ENCODE measurements at places on chromosomes 5 and 9.

DNA sequence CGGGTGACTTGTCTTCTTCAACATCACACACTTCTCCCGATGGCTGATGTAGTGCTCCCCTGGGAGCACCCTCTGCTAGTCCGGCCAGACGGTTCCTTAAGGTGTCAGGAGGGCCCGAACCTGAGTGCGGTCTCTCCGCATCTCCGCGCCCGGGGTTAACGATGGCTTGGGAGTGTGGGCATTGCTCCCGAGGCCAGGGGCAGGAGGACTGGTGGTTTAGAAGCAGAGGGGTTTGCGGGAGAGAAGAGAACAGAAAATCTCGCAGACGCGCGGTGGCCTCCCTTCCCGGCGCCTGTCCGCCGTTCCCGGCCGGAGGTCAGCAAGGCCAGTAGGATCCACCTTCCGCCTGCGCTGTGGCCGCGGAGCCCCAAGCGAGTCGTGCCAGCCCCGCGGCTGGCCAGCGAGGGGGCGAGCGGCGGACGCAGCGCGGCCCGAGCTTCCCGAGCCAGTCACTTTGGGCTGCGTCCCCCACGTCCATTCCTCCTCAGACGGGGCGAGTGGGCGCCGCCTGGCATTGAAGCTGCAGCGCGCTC, 700 bp downstream of the CDO1 start:
- no peak for DNase-seq

DNA sequence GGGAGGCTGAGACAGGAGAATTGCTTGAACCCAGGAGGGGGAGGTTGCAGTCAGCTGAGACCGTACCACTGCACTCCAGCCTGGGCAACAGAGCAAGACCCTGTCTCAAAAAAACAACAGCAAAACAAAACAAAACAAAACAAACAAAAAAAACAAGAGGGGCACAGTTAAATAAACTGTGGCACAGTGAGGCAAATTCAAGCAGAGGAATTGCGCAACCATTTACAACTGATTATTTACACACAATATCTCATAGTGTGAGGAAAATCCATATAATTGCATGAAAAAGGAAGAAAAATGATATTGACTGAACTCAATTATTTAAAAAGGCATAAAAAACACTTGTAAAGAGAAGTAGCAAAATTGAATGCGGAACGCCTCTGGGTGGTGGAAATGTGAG, 161.5 kb downstream of the CRB2 start:
- no peak for DNase-seq

GRCh38 chr9:20508242-20508641, 114.1 kb downstream of the MLLT3 start:
- no peak for DNase-seq

GRCh38 chr9:99016681-99017387, 73.1 kb downstream of the COL15A1 start:
- no peak for DNase-seq

DNA sequence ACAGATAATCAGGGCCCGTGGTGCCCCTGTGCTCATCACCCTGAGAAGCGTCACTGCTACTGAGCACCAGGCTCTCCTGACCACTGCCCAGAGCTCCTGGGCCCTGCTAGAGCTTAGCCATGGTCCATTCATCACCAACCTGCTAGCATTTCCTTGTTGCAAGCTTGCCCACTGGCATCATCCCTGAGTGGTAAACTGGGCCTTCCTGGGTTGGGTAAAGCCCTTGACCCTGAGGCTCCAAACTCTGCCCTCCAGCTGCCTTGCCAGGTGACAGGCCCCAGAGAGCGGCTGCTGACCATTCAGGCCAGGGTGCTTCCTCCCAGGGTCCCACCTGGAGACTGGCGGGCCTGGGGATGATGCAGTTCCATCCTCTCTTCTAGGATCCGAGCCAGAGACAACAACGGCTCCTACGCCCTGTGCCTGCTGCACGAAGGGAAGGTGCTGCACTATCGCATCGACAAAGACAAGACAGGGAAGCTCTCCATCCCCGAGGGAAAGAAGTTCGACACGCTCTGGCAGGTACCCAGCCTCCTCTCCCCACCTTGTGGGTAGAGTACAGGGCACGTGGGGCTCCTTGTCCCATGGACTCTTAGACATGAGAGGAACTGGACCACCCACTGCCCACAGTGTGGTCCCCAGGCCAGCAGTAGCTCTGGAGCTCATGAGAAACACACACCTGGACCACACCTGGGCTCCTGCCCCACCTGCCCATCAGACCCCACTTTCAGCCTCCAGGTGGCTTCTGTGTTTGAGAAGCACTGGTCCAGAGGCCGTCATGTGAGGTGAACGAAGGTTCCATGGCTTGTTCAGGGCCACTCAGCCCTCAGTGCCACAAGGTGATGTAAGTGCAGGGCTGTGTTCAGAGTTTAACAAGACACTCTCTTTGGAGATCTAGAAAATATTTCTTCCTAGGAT, 60.5 kb downstream of the SYK start:
- no peak for DNase-seq

GRCh38 chr5:56415356-56415765, 182.2 kb upstream of the ANKRD55 start:
- DNase-seq: no peak

- DNase-seq: no peak
Measured at GRCh38 chr9:27539479-27540441, 10.1 kb upstream of the MOB3B start.

DNA sequence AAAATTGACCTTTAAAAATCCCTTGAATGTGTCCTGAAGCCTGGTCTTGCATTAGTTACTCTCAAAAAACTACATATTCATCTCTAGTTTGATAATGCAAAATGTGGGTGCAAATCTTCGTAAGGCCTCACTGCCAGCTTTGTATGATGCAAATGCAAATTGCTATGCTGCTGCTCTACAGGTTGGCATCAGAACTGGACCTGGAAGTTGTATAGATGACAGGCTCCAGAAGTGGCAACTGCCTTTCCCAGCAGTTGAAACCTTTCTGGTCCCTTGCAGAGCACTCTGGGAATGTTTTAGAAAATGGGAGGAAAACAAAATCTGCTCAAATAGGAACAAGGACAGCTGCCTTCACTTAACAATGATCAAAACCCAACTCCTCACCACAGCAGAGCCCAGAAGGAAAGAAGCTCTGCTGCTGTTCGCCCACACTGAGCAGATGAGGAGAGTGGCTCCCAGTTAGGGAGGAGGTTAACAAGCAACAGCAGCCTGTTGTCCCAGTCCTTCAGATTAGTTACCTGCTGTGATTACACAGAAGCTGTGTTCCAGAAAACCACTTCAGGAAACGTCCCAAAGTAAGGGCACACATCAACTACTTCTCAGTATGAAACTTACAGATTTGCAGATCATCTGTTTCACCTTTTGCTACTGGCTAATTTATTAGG, 93.5 kb downstream of the PLPP1 start:
- no peak for DNase-seq

- DNase-seq: no peak
Measured at GRCh38 chr9:74498621-74499095, 1.5 kb downstream of the RORB start.

DNA sequence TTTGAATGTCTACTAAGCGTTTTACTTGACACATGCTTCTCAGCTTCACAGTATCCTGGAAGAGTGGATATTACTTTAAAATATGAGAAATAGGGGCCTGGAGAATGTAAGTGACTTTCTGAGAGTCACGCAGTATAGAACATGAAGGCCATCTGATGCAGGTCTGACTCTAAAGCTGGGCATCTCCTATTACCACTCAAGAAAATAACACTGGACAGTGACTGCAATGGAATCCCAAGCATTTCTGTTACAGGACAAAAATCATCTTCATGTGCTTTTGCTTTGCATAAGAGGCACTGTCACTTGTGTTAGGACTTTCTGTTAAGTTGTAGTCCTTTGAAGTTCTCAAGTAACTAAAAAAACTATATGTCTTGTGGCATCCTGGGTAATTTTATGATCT, 335.5 kb downstream of the FBXL7 start:
- no peak for DNase-seq

GRCh38 chr5:170183816-170184687, 48.7 kb upstream of the C5orf58 start:
- peak; percentile 71 for DNase-seq

GRCh38 chr9:95974389-95974788, 98.9 kb downstream of the ERCC6L2 start:
- no peak for DNase-seq

GRCh38 chr9:88950341-88951154, 40.7 kb upstream of the S1PR3 start:
- DNase-seq: no peak

GRCh38 chr5:1731091-1731639, 68.5 kb downstream of the MRPL36 start:
- DNase-seq: no peak

- no peak for DNase-seq
Measured at GRCh38 chr9:110960288-110960687, 78.0 kb downstream of the LPAR1 start.

DNA sequence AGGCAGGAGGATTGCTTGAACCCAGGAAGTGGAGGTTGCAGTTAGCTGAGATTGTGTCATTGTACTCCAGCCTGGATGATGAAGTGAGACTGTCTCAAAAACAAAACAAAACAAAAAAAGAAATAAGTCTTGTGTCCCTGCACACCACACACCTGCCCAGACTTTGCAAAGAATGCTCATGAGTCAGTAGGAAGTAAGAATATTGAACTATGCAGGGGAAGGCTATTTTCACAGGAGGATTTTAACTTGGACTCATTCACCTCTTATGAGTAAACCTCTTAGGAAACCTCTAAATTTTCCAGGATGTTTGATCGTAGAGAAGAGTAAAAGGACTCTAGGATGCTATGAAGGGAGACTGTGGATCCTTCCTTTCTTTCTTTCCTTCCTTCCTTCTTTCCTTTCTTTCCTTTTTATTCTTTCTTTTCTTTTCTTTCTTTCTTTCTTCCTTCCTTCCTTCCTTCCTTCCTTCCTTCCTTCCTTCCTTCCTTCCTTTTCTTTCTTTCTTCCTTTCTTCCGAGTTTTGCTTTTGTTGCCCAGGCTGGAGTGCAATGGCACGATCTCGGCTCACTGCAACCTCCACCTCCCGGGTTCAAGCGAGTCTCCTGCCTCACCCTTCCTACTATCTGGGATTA, 96.7 kb upstream of the CLINT1 start:
- no peak for DNase-seq

GRCh38 chr5:91956738-91957137, 573.6 kb upstream of the ARRDC3 start:
- DNase-seq: no peak

DNA sequence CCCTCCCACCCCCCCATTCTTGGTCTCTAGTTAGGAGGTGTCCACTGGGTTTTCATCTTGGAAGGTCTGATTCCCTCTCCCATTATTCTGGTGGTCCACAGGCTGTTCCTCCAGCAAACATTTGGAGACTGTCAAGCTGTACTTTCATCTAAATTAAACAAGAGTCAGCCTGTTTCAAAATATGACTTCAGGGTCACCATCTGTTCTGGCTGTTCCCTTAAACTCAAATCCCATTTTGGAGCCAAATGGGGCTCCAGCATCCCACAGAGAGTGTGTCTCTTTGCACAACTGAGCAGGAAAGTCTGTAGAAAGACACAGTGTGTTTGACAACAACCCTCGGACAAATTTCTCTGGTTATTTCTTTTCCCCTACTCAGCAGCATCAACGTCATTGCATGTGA, 20.5 kb downstream of the COL15A1 start:
- no peak for DNase-seq

DNA sequence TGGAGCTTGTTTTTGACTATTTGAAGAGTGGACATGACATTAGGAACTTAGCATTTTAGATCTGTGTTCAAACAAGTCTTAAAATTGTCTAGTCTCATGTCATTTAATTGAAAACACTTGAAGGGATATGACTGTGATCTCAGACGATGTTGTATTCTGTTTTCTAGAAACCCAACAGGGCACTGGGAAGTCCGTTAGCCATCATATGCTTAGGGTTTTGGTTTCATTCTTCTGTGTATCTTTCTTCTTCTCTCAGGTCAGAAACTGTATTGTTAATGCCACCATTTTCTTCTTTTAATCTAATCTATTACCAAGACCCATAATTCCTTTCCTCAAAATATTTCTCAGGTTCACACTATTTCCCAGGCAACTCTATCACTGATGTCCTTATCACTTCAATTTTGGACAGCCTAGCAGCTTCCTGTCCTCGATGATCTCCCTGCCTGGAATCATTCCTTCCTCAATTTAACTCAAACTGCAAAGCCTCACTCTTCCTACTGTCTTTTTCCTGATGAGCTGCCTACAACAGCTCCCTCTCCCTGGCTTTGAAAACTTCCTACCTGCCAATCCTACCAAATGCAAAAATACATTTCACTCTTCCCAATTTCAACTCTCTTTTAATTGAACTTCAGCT, 77.7 kb downstream of the MEF2C start:
- DNase-seq: no peak

GRCh38 chr5:91382530-91383026, 539 bp downstream of the ARRDC3 start:
- no peak for DNase-seq

DNA sequence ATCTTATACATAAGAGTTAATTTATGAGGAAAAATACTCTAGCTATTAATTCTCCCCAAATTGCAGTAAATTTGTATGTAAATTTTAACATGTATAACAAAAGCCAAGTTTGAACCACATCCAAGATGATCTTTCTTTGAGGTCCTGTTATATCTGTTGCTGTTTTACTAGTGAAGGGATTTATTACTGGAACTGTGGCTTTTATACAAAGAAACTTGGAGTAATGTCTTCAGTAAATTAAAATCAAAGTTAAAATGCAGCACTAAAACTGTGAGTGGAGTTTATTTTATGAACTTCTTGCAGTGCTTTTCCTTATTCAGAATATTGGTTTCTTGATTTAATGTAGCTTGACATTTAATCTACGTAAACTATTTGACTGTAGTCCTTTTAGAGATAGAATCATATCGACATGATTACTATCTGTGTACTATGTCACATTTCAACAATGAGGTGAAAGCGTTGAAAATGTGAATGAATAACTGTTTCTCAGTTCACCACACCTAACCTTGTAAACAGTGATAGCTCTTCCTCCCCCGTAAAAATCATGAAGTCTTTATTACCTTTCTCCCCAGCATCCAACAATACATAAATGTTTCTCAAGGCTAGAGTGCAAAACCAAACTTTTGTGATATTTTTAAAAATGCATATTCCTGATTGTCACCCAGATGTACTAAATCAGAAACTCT, 53.2 kb upstream of the ISOC1 start:
- no peak for DNase-seq

GRCh38 chr9:124078641-124079040, 67.1 kb downstream of the LHX2 start:
- DNase-seq: no peak

GRCh38 chr5:55096861-55097260, 5.6 kb upstream of the GZMA start:
- no peak for DNase-seq

GRCh38 chr9:95360866-95361265, 43.4 kb upstream of the FANCC start:
- DNase-seq: no peak

- DNase-seq: peak; percentile 33
Measured at GRCh38 chr5:169331292-169331852, 30.4 kb upstream of the SLIT3 start.

GRCh38 chr9:76756268-76756640, 8.0 kb upstream of the PCA3 start:
- no peak for DNase-seq

DNA sequence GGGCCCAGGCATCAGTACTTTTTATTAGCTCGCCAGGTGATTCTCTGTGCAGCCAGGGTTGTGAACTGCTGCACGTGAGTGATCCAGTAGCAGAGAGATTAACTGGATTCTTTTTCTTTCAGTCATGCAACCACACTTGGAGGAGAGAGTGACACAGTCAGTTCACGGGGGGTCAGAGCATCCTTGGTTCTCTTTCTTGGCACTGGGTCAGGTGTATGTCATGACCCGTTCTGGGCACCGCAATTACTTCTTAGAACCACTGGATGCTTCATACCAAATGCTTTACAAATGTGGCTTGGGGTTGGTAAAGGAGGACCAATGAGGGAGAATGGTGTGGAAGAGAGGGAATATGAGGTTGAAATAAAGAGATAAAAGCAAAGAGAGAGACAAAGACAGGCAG, 368.7 kb downstream of the MLLT3 start:
- DNase-seq: no peak

Measured in SW 1271 (cell line).